ENCODE measurements at places on chromosomes 6 and 20.

DNA sequence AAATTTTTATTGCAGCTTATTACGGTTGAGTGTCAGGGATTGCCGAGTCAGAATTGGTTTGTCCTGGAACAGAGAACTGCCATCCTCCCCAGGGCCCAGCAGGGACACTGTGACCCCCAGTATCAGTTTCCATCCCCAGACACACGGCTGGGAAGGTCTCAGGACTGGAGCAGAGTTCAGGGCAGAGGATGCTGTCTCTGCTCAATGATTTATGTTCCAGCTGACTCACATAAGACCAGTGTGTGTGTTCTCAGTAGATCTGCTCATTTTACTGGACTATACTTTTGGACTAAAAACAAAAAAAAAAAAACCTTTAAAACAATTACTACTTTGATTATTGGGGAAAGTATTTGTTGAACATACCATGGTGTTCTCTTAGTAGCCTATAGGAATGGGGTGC lies 44.2 kb downstream of the FNDC1 start:
- no peak for DNase-seq

- DNase-seq: no peak
Measured at GRCh38 chr6:14728396-14729024, 517.4 kb upstream of the JARID2 start.

DNA sequence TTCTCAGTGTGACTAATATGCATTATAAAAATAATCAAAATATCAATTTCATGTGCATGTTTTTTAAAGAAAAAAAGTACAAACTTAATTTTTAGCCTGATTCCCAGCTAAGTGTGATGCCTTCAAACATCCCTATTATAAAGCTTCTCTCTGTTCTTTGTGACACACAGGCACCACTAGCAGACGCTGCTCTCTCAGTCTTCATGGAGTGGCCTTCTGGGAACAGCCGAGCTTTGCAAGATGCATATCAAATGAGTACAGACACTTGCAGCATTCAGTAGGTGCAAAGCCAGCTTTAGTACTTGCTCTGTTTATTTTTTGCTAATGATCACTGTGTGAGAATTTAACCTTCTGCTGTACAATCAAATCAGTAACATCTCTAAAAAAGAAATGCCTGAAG lies 340.0 kb downstream of the ADGRB3 start:
- no peak for DNase-seq

DNA sequence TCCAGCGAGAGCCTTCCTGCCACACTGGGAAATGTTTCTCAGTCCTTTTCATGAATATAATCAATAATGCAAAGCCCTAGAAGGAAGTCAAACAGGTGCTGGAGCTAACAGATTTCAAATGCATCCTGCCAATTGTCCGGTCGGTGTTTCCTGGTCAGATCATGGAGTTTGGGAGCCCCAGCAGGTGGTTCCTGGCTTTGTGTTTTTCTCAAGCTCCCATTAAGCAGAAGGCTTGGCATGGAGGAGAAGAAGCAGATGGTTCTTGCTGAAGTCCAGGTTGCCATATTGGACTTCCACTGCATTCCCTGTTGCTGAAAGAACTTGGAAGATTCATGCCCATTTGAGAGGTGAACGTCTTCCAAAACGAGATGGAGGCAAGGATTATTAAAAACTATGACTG lies 68.6 kb downstream of the GFOD1 start:
- no peak for DNase-seq

- DNase-seq: no peak
Measured at GRCh38 chr20:48790473-48791003, 37.3 kb downstream of the PREX1 start.

DNA sequence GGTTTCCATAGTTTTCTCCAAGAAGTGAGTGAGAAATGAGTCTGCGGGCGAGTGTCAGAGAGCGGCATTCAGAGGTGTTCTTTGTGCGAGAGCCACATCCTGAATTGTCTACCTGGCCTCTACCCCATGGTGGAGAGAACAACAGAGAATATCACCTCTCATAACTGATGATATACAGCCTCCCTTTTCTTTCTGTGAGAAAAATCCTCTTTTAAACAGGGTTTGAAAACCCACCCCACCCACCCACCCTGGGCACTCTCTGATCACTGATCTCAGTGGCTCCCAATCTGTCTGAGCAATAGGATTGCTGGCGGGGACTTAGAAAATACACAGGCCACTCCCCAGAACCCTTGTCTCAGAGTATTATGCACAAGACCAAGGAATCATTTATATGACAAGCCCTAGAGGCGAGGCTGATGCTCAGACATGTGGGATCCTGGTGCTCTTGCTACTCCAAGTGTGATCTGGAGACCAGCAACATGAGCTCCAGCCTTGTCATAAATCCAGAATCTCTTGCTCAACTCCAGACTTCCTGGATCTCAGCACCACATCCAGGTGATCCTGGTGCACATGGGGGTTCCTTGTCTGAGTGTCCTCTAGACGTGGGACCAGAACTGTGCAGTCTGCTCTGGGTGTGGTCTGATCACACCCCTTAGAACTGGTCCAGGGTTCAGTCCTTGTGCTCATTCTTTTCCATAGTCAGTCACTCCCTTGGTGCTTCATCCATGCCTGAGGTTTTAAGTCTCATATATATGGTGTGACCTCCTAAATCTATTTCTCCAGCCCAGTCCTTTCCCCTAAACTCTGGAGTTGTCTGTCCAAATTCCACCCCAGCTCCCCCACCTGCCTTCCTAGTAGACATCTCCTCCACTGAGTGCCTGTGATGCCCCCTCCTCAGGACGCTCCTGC lies 5.3 kb downstream of the HLA-B start:
- DNase-seq: no peak

GRCh38 chr6:168088161-168089053 lies 9.4 kb upstream of the FRMD1 start:
- no peak for DNase-seq

Data from activated CD4-positive, alpha-beta T cell treated with anti-CD3 and anti-CD28 coated beads, Interleukin-2, amount 50 U/mL, for 4 hours (primary cell).